Iris pigment epithelial cell (primary cell): ENCODE measurements at places on chromosomes 12 and 14.

DNA sequence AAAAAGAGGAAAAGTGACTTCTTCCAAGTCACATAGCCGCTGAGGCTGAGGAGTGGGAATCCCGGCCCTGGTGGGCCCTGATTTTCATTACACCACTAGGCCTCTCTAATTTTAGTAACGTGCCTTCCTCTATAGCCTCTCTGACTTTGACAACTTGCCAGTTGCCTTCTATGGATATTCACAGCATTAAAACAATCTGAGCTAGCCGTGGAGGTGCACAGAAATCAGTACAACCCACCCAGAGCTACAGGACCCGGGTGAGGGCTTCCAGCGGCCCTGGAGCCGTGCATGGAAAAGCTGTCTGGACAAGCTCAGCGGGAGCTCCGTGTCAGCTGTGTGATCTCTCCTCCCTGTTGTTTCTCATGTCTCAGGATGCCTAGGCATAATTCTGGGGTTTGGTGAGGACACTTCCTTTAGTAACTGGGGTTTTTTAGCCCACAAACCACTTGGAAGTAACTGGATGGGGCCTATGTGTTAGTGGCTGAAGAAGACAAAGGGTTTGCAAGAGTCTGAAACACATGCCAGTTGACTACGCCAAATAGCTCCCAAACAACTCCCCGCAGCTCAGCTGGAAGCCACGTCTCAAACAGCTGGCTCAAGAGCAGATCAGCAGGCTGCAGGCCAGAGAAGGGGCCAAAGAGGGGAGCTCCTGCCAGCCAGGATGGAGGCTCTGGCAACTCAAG is 53.0 kb downstream of the SSH1 start:
- DNase-seq, result peak; percentile 89

GRCh38 chr14:72892879-72893635 is 844 bp downstream of the DPF3 start:
- peak; percentile 40 for DNase-seq

DNA sequence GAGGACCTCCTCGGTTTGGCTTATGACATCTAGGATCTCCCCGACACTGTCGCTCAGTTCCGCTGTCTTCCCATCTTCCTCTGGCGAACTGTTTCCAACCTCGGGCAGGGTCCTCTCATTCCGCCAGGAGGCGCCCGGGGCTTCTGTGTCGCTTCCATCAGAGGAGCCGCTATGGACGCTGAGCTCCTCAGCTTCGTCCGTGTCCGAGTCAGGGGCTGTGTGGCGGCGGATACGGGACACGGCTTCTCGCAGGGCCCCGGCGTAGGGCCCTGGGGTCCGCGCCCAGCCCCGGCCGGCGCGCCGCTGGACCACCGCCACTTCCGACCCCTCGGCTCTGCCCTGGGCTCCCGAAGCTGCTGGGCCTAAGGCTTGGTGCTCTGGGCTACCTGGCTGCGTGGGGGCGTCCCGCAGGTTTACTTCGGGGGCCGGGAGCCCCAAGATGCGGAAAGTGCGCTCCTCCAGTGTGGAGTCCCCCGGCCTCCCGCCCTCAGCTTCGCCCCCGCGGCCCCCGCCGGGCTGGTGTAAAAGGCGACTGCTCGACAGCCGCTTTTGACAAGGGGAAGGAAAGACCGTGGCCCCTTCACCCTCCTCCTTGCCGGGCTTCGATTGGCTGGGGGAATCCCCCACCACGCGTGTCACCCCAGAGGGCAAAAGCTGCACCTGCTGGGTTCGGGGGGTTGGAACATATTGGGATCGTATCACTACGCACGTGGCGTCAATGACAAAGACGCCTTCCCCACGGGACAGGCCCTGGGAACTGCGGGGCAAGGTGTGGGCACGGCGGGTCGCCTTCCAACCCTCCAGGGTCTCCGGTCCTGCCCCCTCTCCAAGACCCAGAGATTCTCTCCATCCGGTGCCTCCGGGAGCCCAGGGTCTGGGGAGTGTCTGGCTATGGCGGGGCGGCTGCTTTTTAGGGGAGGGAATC is 2.1 kb downstream of the DDN start:
- DNase-seq, result peak; percentile 72

GRCh38 chr12:46110928-46111699 is 120.7 kb upstream of the SCAF11 start:
- DNase-seq, result no peak

DNA sequence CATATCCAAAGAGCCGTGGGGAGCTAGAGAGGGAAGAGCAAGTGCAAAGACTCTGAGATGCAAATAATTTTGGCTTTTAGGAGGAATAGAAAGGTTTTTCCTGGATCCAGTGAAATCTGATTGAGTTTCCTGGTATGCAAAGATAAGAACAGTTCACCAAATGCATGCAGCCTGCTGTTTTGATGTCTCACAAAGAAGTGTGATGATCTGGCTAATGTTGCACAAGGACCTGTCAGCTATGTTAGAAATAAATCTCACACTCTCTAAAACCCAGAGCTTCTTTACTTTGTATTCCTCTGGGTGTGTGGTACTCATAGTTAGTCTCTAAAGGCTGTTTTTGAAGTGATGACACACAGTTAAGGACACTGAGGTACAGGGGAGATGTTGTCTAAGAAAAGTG is 321.4 kb downstream of the AACS start:
- DNase-seq, result no peak

DNA sequence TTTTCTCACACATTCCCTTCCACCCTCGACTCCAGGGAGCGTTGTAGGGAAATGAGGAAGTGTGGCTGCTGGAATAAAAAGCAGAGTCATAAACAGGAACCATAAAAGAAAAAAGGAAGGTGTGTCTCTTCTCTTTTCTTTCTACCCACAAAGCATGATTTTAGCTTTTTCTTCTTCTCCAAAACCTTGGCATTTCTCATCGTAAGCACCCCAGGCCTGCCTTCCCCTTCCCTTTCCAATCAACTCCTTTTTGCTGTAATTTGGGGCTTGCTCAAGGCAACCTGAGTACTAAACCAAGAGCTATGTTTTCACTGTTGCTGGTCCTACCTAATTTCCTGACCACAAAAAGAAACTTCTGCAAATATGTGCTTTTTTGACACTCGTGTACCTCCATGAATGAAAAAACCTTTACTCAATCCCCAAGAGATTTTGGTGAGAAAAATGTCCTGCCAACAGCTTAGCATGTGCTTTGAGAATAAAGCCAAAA is 9.2 kb downstream of the PLBD1 start:
- no peak for DNase-seq

GRCh38 chr14:68085742-68086141 is 266.2 kb downstream of the RAD51B start:
- no peak for DNase-seq

DNA sequence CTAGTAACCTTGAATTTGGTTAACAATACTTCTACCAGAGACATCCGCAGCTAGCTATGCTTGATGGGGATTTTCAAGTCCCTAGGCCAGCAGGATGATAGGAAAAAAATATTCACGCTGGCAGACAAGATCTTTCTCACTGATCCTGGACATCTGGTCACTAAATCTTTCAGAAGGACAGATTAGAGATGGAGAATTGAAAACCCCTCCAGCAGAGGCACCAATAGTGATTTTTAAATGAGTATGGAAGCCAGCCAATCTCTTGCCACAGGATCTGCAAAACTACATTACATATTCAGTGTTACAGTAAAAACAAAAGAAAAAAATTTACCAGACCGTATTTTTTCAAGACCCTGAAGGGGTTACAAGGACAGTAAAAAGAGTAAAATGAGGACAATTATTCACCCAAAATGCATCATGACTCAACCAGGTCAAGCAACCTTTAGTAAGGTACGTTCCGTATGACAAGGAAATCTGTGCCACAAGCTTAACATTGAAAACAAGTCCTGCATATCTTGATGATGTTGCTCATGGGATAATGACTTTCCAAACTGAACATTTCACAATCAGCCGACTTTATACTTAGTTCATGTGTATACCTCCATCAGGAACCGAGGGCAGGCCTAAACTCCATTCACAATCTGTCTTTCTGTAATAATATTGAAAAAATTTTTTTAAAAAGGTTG is 239.5 kb downstream of the GXYLT1 start:
- no peak for DNase-seq

DNA sequence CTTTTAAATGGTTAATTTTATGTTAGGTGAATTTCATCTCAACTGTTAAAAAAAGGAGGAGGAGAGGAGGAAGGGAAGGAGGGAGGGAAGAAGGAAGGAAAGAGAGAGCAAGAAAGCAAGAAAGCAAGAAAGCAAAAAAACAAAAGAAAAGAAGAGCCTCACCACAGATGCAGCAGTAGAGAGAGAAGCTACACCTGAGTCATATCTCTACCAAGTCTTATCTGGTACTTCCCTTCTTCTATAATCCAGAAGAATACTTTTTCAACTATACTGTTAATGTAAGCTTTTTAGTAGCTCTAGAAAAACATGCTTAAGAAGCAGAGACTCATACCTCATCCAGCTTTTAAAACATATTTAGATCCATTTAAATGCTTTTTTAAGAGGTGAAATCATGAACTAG is 5.6 kb upstream of the IL26 start:
- DNase-seq, result no peak
